ENCODE measurements at places on chromosomes 1 and 21.

- no peaks in the 10 kb centered on the region for H3K36me3 ChIP-seq
- H3K27ac ChIP-seq: no peak overlapping the region
- no peak overlapping the region for H3K4me3 ChIP-seq
- no peak for DNase-seq
These were observed 63.7 kb upstream of the ABCG1 start for GRCh38 chr21:42155045-42155855.

DNA sequence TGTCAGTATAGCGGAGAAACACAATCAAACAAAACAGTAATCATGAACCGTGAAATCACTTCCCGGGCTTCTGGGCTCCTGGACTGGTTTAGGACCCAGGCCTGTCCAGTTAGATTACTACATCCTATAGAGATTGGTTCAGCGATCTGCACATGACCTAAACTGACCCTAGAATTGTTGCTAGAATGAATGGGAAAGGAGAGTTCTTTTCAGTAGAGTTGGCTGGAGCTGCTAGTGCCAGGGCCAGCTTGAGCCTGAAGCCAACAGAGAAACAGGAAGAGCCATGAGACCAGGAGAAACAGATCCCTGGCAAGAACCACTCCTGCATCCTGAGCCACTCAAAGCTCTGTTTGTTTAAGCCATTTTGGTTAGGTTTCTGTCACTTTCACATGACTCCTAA, 474.3 kb upstream of the C1orf87 start:
- H3K4me1 ChIP-seq: no peaks in the 10 kb centered on the region
- no peaks in the 10 kb centered on the region for H3K36me3 ChIP-seq
- no peak for DNase-seq
- H3K4me3 ChIP-seq: no peak overlapping the region
- no peaks in the 10 kb centered on the region for H3K27me3 ChIP-seq
- no peak overlapping the region for H3K27ac ChIP-seq

GRCh38 chr1:89887270-89887669, 66.4 kb downstream of the LRRC8D start:
- no peaks in the 10 kb centered on the region for H3K27me3 ChIP-seq
- H3K4me3 ChIP-seq: no peak overlapping the region
- H3K4me1 ChIP-seq: no peaks in the 10 kb centered on the region
- DNase-seq: no peak
- no peak overlapping the region for H3K27ac ChIP-seq

DNA sequence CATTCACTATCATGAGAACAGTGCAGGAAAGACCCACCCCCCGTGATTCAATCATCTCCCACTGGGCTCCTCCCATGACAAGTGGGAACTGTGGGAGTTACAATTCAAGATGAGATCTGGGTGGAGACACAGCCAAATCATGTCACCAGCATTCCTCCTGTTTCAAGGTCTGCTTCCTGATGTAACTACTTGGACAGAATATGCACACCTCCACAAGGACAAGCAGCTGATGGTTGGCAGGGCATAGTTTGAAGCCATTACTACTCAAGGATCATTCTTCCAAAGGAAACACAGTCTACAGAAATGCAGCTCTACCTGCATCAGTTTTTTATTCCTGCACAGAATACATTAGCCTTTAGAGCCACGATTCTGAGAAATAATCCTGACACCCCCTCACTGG, 28.5 kb upstream of the RNF2 start:
- no peak overlapping the region for H3K4me3 ChIP-seq
- H3K27ac ChIP-seq: no peak overlapping the region
- H3K4me1 ChIP-seq: no peaks in the 10 kb centered on the region
- H3K27me3 ChIP-seq: no peaks in the 10 kb centered on the region
- no peak for DNase-seq

DNA sequence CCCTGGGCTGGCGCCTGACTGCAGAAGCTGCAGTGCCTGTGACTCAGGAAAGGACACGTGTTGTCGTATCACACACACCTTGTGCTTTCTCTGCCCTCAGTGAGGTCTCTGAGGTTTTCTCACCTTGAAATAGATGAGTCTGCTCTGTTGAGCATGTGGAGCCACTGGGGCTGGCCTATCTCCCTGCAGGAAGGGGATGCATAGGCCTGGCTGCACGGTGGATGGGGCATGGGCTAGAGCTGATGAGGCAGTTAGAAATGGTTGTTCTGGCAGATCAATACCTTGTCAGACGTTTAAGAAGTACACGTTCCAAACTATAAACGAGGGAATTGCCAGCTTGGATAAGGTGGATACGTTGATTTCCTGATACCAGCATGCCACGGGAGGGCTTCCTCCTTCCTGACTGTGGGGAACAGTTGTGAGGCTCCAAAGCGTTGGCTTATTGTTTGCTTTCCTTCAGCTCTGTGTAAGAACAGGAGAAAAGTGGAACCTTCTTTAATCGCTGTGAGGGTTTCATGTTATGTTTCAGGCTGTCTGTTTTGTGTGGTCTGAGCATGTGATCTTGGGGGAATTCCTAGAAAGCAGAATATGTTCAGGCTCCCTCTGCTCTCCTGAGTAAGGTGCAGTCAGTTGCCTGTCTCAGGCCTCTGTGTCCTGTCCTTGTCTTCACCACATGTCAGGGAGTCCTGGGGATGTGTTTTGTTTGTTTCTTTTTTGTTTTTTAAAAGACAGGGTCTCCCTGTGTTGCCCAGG, 44.8 kb downstream of the PCNT start:
- peaks cover 25% of the 10 kb centered on the region for H3K36me3 ChIP-seq
- peaks cover 13% of the 10 kb centered on the region for H3K4me1 ChIP-seq
- H3K27me3 ChIP-seq: no peaks in the 10 kb centered on the region
- no peak overlapping the region for H3K4me3 ChIP-seq
- H3K27ac ChIP-seq: peak overlapping the region; percentile 8

DNA sequence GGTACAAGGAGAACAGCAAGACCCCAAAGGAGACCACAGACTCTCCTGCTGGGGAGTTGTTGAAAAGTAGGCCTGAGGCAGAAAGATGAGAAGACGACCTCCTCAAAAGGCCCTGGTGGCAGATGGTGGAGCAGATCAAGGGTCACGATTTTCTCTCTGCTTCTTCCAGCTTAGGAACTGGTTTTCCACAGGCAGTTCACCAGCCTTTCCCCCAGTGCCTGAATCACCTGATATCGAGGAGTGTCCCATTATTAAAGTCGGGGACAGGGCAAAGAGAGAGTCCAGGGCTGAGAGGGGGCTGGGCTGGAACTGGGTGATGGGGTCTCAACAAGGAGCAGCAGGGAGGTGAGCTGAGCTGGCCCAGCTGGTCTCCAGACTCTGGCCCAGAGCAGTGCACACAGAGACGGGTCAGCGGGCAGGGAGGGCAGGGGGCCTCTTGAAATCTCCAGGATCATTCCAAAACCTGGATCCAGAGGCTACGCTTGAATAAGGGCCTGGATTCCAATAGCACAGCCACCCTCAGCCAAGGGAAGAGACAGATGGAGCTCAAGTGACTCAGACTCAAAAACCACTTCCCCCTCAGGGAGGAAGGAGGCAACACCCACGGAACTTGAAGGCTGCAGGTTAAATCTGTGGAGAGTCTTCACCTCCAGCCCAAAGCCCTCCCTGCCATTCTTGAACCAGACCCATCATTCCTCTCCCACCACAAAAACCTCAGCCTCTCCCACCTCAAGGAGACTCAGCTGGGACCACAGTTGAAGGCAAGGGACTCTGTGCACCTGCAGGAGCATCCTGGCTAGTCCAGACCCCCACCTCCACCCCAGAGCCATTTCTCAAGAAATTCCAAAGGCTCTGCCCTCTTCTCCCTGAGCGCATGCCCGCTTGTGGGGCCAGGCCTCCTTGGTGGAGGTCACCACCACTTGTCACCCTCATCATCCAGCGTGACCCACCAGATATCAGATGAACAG, at the start of gene S100A5:
TSS of gene S100A5 (minus strand) at position 541 of the 968 bp plus-strand sequence. CDS start 743 bp downstream, outside the sequence.
- peaks cover 18% of the 10 kb centered on the region for H3K36me3 ChIP-seq
- H3K4me1 ChIP-seq: peaks cover 65% of the 10 kb centered on the region
- peak; percentile 47 for DNase-seq

GRCh38 chr1:9615316-9616063, 26.8 kb downstream of the TMEM201 start:
- no peak overlapping the region for H3K27ac ChIP-seq
- H3K36me3 ChIP-seq: peaks cover 9% of the 10 kb centered on the region
- no peak overlapping the region for H3K4me3 ChIP-seq
- DNase-seq: no peak

- DNase-seq: no peak
- H3K27ac ChIP-seq: no peak overlapping the region
- H3K27me3 ChIP-seq: no peaks in the 10 kb centered on the region
- no peak overlapping the region for H3K4me3 ChIP-seq
These were observed 311.7 kb downstream of the KCTD3 start for GRCh38 chr1:215878843-215879242.

DNA sequence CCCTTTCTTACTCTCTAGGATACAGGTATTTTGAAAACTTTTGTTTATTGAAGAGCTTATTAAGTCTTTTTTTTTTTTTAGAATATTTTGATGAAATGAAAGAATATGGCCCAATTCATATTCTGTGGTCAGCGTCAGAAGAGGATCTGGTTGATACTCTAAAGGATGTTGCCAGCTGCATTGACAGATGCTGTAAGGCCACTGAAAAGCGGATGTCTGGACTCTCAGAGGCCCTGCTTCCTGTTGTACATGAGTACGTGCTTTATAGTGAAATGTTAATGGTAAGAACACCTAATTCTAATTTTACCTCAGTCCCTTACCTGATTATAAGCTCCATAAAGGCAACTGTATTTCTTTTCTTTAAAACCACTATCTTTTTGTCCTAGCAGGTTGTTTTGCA, 37.1 kb downstream of the SNX7 start:
- no peaks in the 10 kb centered on the region for H3K27me3 ChIP-seq
- H3K36me3 ChIP-seq: no peaks in the 10 kb centered on the region
- H3K4me1 ChIP-seq: no peaks in the 10 kb centered on the region
- H3K4me3 ChIP-seq: no peak overlapping the region
- DNase-seq: no peak
- no peak overlapping the region for H3K27ac ChIP-seq

DNA sequence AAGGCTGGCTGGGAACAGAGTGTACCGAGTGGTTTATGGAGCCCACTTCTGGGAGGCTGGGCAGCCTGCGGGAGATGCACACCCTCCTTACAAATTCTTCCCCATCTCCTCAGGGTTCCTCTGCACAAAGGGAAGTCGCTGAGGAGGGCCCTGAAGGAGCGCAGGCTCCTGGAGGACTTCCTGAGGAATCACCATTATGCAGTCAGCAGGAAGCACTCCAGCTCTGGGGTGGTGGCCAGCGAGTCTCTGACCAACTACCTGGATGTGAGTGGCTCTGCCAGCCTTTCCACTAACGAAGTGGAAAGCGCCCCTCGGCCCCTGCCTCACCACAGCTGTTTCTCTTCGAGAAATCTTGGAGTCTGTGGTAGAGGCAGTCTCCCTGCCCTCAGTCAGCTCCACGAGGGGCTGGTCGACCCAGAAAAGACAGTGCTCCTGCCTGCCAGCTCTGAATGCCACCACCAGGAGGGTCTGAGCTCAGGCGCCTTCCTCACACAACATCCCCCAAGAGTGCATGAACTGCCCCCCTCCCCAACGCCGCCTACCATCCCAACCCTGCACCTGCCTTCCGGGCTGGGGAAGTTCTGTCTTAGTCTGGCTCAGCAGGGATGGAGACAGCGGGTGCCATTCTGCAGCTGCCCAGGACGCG, 31.8 kb downstream of the PROK1 start:
- no peaks in the 10 kb centered on the region for H3K4me1 ChIP-seq
- DNase-seq: no peak
- H3K4me3 ChIP-seq: no peak overlapping the region

- no peak overlapping the region for H3K4me3 ChIP-seq
- H3K4me1 ChIP-seq: peaks cover 3% of the 10 kb centered on the region
- DNase-seq: no peak
- H3K27me3 ChIP-seq: no peaks in the 10 kb centered on the region
- H3K36me3 ChIP-seq: peaks cover 8% of the 10 kb centered on the region
These were observed 12.5 kb downstream of the H6PD start for GRCh38 chr1:9246841-9247785.

DNA sequence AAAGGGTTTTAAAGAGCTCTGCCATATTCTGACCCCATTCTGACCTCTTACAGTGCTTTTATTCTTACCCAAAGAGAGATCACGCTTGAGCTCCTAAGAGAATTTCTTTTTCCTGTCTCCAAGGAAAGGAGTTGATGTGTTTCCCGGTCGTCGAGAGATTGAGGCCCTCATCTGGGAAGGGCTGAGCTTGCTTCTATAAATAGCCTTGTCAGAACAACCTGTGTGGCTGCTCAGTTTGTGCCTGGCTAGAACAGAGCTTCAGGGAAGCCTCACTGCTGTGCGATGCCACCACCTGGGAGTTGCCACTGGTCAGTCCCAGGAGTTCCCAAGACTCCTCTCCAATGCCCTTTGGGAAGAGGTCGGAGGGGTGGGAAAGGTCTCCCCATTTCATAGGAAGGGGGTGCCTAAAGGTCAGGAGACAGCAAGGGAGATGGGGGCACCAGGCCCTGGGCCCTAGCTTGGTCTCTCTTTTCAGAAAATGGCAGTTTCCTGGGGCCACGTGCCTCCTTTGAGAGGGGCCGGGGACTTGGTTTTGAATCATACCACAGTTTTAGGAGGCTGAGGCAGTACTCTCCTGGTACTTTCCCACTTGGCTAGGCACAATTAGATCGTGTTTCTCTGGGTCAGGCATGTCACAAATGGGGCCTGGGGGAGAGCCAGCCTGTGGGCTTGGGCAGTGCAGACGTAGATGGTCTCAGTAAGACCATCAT, 52.1 kb downstream of the EIF2D start:
- peaks cover 81% of the 10 kb centered on the region for H3K4me1 ChIP-seq
- H3K27me3 ChIP-seq: no peaks in the 10 kb centered on the region
- no peak for DNase-seq
- H3K36me3 ChIP-seq: peaks cover 28% of the 10 kb centered on the region
- H3K27ac ChIP-seq: peak overlapping the region; percentile 94

- DNase-seq: no peak
- no peaks in the 10 kb centered on the region for H3K4me1 ChIP-seq
These were observed 34.8 kb downstream of the ZMYND12 start for GRCh38 chr1:42420911-42421585.

DNA sequence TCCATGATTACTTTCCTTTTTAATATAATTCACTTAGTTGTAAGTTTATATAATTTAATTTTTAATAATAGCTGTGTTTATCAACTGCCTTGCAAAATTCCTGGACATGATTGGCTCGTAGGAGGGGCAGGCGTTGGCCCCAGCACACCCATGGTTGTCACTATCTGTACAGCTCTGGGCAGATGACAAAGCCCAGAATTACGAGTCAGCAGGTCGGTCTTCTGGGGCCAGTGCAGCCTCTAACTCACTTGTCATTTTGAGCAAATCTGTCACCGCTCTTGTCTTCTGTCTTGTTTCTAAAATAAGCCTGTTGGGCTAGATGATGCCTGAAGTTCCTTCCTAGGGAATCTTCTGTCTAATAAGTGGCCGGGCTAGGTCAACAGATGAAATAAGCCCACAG, 21.4 kb upstream of the LRRC38 start:
- H3K27me3 ChIP-seq: no peaks in the 10 kb centered on the region
- no peak overlapping the region for H3K4me3 ChIP-seq
- DNase-seq: no peak
- no peaks in the 10 kb centered on the region for H3K36me3 ChIP-seq
- no peaks in the 10 kb centered on the region for H3K4me1 ChIP-seq
- H3K27ac ChIP-seq: no peak overlapping the region

Data from effector memory CD4-positive, alpha-beta T cell (primary cell).